Hindlimb muscle (tissue), 1 donor: ENCODE measurements at places on chromosomes 2 and 18.
A peak's percentile ranks its signal among the peaks of the same experiment; 100 is the strongest.

GRCh38 chr2:84532291-84532690 lies 16.0 kb downstream of the DNAH6 start:
- no peak for DNase-seq

DNA sequence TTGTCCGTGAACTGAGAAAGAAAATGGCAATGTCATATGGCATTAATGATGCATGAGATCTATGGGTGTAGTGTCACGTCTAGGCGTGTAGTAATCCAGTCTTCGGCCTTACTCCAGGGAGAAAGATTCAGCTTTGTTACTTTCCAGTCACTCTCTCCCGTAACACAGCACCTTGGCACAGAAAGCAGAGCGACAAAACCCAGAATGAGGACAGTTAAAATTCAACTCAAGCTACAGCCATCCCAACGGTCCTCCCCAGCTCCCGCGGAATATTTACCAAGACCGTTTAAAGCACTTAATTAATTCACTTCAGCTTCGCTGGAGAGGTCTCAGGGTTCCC lies 797 bp upstream of the CRIM1 start:
- DNase-seq = no peak

DNA sequence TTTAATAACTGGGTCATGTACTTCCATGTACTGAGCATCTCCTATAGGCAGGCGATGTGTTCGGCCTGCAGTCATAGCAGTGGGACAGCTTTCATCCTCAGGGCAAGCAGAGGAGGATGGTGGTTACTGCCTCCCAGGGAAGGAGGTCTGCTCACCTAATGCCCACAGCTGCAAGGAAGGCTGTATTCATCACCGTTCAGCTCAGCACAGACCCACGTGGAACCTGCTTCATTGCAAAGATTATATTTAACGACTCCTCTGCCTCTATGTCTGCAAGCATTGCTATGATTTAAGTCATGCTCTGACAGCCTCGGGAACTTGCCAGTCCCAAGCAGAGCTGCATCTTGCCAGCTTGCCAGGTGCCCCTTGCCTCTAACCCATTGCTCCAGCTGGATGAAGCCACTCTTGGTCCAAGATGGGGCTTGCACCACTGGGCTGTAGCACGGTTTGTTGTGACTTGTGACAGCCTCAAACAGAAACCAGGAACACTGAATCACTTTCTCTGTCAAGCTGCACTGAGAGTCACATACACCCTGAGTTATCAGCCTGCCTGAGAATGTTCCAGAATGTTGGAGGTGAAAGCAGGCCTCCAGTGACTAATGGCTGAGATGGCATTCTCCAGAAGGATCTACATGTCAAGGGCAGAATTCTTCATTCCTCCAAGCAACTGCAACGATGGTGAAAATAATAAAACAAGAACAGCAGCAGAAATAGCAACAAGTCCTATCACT lies 651.1 kb upstream of the ID2 start:
- no peak for DNase-seq

DNA sequence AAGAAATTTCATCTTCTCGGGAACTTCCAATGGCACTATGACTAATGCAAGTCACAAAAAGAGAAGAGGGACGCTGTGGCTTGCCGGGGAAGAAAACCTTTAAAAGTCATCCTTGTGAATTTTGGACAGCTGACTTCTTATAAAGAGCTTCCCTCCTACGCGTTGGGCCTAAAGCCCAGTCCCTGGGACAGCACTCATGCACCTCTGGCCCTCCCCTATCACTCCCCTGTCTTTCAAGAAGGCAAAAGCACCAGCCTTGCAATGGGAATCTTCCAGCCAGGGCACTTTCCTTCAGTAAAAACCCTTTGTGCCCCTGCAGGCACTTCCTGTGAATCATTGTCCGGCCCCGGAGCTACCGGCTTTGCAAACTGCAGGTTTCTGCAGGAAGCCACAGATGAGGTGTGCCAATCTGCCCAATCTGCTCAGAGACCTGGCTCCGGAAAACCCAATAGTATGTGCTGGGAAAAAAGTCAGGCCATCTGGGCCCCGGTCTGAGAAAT lies 7.1 kb downstream of the MREG start:
- peak; percentile 19 for DNase-seq

GRCh38 chr18:78640246-78640995 lies 339.2 kb upstream of the SALL3 start:
- DNase-seq = no peak

DNA sequence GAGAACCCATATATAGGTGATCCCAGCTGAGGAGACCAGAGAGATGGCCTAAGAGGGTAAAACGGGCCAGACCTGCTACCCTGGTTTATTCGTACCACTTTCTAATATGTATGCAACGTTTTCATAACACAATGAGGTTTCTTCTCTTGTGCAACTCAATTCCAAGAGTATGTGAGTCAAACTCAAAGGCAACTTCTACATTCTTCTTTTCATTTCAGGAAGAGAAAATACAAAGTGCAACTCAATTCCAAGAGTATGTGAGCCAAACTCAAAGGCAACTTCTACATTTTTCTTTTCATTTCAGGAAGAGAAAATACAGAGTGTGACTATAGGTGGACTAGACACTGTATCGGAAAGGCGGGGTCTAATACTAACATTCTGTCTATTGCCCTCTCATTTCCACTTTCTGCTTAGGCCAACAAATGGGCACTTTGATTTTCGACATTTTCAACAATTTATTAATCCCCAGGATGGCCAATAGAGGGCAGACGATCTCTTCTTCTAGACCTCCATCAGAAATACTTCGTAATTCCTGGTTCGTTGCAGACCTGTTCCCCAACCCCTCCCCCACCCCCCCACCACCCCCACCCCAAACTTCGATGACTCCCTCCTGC lies 3.7 kb upstream of the CRIM1 start:
- DNase-seq = peak; percentile 44

GRCh38 chr2:202317080-202317857 lies 51.7 kb downstream of the NOP58 start:
- peak; percentile 69 for DNase-seq

DNA sequence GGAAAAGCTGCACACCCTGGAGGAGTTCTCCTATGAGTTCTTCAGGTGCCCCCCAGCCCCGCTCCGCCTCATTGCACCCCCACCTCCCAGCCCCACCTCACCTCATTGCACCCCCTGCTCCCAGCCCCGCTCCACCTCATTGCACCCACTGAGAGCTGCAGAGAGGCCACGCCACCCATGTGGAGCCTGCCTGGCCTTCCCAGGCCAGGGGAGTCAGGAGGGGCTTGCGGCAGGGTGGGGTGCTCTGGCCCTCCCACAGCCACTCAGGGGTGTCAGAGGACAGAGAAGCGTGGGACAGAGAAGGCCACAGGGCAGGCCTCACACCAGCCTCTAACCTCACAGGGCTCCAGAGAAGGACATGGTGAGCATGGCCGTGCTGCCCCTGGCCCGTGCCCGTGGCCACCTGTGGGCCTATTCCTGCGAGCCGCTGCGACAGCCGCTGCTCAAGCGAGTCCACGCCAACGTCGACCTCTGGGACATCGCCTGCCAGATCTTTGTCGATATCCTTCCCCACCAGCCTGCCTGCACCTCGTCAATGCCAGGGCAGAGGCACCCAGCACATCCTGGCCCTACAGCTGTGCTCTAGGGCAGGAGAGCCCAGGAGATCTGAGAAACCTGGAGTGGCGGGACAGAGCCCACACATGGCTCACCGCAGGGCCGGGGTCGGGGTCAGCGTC lies 15.0 kb upstream of the GPR17 start:
- DNase-seq = no peak

GRCh38 chr2:39494784-39495251 lies 57.7 kb upstream of the MAP4K3 start:
- no peak for DNase-seq

DNA sequence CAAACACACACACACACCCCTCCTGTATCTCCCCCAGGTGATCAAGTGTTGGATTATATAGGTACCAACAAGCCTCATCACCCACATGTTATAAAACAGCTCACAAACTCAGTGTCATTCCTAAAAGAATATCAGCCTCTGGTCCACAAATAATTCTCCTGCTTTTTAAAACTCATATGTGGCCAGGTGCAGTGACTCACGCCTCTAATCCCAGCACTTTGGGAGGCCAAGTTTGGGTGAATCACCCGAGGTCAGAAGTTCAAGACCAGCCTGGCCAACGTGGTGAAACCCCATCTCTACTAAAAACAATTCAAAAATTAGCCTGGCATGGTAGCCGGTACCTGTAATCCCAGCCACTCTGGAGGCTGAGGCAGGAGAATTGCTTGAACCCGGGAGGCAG lies 87.8 kb downstream of the LRATD1 start:
- no peak for DNase-seq
